ENCODE measurements at places on chromosomes 12 and 14. TPM values are rescaled to one million over a fixed set of nuclear protein-coding genes. Genes with fewer than 3 reads are reported as not detected.

Gene PPFIA2
- not detected for total RNA-seq

Gene PAPLN
- 0.68 TPM for total RNA-seq

Gene SLC17A8
- total RNA-seq, result not detected

Gene NGB
- not detected for total RNA-seq

Gene FLVCR2
- total RNA-seq, result 1.1 TPM

Gene CDKN3
- 66.2 TPM for total RNA-seq
